Cerebellar cortex (tissue), 1 donor: ENCODE measurements at places on chromosomes 12 and 14.

GRCh38 chr14:47392326-47392725 is 283.1 kb downstream of the MDGA2 start:
- DNase-seq = no peak

GRCh38 chr12:40646456-40646855 is 45.8 kb upstream of the CNTN1 start:
- DNase-seq = peak; percentile 38

GRCh38 chr12:109863847-109864712 is 16.3 kb downstream of the GLTP start:
- no peak for DNase-seq

DNA sequence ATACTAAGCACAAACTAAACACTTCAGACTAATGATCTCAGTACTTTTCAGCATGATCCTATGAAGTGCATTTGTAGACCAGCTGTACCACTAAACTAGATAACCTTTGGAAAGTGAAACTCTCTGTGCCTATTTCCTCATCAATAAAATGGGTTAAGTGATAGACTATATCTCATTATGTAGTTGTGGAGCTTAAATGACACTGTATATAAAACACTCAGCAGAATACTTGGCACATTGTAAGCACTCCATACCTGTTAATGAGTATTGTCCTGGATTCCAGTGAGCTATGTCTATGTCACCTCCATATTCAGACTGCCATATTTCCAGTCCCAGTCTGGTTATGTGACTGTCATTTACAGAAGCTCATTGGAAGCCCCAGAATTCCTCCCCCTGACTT is 44.4 kb downstream of the RTN1 start:
- DNase-seq = no peak

DNA sequence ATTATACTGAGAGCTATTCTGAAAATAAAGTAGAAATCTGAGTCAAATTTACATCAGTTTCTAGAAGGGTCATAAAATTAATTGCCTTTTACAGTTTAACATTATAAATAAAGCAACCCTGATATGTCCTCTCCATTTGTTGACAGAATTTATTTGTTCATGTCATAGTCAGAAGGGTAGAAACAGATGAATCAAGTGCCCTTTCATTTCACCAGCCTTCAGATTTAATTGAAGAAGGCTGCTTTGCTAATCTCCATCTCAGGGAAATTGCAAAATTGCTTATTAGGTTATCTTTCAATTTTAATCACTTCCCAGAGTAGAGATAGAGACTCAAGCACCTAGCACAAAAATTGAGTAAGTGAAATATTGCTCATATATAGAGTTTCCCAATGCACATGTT is 76.8 kb downstream of the ATXN7L3B start:
- no peak for DNase-seq

DNA sequence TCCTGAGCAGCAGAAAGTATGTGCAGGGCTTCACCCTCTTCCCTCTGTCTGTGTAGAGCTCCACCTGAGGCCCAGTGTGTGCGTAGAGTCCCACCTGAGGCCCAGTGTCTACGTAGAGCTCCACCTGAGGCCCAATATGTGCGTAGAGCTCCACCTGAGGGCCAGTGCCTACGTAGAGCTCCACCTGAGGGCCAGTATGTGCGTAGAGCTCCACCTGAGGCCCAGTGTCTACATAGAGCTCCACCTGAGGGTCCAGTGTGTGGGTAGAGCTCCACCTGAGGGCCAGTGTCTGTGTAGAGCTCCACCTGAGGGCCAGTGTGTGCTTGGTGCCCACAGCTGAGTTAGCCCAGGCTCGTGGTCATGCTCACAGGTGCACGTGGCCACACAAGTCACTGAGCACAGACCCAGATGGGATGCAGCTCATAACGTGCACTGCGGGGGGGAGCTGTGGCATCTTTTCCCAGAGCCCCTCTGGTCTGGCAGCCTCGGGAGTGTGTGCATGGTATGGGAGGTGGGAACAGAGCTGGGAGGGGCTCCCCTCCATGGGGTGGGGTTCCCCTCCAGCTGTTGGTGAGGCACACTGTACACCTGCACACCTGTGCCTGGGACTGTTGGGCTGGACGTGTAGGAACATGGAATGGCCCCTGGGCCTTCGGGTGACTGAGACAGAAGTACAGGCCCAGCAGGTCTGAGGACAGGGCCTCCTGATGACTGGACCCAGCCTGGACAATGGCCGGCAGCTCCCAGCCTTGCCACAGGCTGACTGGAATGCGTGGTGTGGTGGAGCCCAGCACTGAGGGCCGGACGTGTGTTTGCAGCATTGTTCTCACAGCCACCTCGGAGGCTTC is 20.1 kb downstream of the PACS2 start:
- no peak for DNase-seq

DNA sequence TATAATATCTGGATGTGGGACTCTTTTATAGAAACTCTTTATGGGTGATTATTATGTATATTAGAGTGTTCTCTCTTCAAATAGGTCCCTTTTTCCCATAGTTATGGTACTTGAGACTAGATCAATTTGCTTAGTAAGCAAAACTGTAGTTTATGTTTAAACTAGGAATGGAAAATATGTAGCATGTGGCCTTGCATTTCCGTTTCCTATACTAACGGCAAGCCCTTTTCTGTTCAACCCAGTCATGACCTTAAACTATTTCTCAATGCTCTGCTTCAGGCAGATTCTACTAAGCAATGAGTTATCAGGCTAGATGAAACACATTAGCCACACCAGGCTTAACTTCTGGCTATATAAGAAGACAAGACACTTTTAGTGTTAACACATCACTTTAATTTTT is 84.6 kb downstream of the OTOGL start:
- DNase-seq = no peak

- DNase-seq = no peak
Observed at GRCh38 chr12:96698965-96699364, 208.1 kb upstream of the NEDD1 start.

DNA sequence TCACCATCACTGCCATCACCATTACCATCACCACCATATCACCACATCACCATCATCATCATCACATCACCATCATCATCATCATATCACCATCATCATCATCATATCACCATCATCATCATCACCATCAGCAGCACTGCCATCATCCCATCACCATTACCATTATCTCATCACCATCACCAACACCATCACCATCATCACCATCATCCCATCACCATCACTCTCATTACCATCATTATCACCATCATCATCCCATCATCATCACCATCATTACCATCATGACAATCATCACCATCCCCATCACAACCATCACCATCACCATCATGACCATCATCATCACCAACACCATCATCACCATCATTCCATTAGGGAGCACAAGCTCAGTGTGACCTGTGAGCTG is 318.0 kb downstream of the ADGRD1 start:
- DNase-seq = no peak

GRCh38 chr12:132456944-132457495 is 32.9 kb upstream of the FBRSL1 start:
- no peak for DNase-seq

DNA sequence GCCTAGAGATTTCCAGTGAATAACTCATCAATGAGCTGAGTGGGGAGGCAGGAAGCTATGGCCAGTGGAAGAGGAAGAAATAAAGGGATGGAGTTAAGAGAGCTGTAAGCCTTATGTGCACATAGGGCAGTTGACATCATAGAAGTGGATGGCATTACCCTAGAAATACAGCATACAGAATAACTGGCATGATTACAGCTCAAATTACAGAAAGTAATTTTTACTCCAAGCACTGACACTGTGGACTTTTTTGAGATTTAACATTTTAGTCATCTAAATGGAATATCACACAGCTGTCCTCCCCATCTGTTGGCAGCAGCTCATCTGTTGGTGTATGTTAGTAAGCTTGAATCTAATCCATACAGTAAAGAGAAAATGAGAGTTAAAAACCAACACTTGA is 5.4 kb upstream of the IPO8 start:
- DNase-seq = no peak

GRCh38 chr12:7483343-7483742 is 20.2 kb downstream of the CD163 start:
- DNase-seq = no peak

DNA sequence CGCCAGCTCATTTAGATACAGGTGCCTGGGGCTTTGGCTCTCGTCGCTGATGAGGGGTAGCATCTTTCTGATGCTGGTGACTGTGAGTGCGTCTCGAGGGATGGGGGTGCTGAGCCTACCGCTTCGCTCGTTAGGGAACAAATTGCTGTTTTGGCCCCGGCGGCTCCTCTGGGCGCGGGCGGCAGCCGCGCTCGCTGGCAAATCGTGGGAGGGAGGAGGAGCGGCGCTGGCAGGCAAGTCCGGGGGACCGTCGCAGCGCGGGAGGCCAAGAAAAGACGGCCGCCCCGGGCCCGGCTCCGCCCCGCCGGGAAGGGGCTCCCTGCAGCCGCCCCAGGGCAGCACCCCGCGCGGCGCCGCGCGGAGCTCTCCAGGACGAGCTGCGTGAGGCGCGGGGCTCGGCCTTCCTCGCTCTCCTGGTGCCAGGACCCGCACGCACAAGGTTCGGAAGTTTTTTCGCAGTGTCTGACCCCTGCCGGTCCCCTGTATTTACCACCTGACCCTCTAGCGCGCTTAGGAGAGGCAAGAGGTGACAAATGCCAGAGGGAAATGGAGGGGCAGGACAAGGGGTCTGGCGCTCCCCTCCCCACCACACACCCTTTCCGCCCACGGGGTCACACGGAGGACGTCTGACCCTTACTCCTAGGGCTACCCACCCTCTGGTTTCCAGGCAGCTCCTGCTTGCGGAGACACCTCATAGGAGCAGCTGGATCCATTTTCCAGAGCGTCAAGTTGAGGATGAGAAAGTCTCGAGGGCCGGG is 899 bp upstream of the KCNH3 start:
- no peak for DNase-seq

DNA sequence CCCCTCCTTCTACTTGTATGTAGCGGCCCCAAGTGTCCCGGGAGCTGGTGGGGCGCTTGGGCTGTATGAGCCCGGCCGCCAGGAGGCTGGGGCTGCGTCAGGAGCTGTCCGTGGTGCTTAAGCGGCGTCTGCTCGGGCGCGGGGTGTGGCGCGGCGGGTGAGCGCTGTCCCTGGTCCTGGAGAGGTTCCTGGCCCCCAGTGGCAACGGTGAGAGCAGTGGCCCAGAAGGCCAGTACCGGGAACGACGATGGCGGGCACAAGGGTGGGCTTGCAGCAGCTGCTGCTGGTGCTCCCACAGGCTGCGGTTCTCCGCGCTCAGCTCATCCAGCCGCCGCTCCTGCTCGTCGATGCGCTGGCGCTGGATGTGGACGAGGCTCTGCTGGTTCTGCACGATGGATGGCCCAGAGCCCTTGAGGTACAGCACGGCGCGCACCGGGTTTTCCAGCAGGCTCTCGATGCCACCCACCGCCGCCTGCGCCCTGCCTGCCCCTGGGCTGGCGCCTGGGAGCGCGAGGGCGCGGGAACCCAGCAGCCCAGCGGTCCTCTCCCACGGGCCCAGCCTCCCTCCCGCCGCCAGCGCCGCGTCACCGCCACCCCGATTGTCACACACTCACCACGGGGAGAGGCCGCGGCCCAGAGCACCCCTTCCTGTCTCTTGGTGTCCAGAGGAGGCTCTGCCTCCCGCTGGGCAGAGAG is 41.9 kb upstream of the FKBP4 start:
- DNase-seq = no peak

DNA sequence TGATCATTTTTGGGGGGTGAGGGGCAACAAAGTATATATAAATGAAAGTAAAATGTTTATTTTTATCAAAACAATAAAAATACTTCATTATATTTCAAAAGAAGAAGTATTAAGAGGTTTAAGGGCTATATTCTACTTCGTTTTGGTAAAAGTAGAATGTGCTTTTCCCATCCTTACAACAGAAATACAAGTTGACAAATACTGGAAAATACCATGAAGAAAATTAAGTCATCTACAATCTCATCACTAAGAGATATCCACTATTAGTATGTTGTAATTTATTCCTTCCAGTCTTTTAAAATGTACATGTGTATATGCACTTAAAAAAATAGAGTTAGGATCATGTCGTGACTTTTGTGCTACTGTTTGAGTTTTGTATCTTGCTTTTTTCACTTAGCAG is 92.8 kb downstream of the PCNX1 start:
- DNase-seq = no peak

- DNase-seq = no peak
Observed at GRCh38 chr14:92832137-92832700, 38.1 kb downstream of the GOLGA5 start.

DNA sequence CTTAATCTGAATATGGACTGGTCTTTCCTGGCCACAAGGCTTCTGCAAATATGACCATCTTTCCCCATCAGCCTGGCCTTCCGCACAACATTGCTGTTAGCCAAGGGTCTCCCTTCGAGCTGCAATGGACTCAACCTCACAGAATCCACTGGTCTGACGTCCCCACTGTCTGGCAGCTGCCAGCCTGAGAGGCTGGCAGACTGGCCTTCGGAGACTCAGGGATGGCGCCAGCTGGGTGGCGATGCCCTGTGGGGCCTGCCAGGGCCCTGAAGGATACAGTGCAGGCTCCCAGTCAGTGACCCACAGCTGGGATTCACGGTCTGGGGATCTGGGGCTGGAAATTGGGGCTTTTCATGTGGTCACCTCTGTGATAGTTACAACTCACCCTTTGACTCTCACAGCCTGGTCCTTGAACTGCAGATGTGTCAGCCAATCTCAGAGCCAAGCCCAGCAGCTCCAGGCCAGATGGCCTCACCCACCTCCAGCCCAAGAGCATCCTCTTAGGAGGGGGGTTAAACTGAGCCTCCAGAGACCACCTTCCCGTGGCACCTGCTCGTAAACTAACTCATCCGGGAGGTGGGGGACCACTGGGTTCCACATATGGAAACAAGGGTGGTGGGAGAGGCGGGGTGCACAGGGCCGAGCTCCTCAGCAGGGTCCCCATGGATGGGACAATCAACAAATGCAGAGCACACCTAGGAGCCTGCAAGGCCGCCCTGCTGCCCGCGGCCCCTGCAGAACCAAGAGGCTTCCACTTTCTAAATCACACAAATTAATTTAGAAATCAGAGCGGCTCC is 21.1 kb upstream of the C14orf180 start:
- DNase-seq = no peak

GRCh38 chr14:49863487-49864281 is 11.1 kb upstream of the NEMF start:
- DNase-seq = peak; percentile 43

DNA sequence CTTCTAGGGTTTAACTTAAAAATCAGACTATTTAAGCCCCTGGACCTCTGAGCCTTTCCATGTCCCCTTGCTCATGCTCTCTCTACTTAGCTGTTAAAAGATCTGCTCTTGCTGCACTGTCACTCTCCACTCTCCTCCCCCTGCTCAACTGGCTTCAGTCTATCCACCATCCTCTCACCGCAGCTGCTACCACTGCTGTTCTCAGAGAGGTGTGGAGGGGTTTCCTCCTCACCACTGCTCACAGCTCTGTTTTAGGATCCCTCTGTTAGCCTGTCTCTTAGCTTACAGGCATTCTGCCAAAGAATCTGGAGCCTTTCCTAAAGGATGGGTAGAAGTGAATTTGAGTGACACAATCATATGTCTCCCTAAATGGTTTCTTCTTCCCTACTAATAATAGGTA is 43.7 kb upstream of the ATP2B1 start:
- no peak for DNase-seq

DNA sequence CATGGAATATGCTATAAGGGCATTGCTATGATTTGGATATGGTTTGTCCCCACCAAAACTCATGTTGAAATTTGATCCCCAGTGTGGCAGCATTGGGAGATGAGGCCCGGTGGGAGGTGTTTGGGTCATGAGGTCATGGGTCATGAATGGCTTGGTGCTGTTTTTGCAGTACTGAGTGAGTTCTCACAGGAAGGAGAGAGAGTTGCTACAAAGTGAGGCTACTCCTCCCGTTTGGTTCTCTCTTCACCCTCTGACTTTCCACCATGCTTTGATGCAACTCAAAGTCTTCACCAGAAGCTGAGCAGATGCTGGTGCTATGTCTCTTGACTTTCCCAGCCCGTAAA is 388.1 kb upstream of the TMPO start:
- DNase-seq = no peak
